ENCODE measurements at places on chromosomes 12 and 14.

DNA sequence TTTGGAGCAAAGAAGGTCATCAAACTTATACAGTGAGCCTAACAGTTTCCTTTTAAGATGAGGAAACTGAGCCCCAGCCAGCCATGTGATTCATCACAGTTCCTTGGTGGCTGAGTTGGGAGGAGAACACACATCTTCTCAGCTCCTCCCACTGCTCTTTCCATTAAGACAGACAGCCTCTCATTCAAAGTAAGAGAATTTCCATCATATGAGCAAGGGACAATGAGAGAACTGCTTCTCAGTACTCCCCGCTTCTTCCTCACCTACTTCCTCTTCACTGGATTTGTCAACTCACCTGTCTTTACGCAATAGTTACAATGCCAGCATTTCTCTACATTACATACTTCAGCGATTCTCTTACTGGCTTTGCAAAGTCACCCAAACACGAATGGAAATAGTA lies 2.2 kb downstream of the IFNG start:
- no peak for DNase-seq

DNA sequence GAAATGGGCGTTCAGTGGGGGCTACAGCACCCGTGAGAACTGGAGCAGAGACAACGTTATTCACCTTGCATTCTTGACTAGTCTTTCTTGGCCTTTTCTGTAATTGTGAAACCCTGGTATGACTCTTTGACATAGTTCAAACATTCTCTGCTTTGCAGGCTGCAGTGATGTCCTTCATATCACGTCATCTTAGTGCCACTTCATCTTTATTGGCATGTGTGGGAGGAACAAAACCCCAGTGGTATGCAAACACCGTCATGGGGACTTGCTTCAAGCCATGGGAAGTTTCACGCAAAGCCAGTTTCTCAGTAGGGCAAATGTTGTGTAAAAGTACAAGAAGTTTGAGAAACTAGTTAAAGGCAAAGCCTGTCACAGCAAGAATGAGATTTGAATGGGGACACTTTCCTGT lies 20.2 kb upstream of the DUSP16 start:
- no peak for DNase-seq

GRCh38 chr12:47939009-47939601 lies 24.3 kb upstream of the TMEM106C start:
- no peak for DNase-seq

GRCh38 chr12:52213564-52214420 lies 19.3 kb upstream of the KRT7 start:
- peak; percentile 12 for DNase-seq

GRCh38 chr12:89704457-89704856 lies 4.2 kb downstream of the ATP2B1 start:
- DNase-seq = no peak

DNA sequence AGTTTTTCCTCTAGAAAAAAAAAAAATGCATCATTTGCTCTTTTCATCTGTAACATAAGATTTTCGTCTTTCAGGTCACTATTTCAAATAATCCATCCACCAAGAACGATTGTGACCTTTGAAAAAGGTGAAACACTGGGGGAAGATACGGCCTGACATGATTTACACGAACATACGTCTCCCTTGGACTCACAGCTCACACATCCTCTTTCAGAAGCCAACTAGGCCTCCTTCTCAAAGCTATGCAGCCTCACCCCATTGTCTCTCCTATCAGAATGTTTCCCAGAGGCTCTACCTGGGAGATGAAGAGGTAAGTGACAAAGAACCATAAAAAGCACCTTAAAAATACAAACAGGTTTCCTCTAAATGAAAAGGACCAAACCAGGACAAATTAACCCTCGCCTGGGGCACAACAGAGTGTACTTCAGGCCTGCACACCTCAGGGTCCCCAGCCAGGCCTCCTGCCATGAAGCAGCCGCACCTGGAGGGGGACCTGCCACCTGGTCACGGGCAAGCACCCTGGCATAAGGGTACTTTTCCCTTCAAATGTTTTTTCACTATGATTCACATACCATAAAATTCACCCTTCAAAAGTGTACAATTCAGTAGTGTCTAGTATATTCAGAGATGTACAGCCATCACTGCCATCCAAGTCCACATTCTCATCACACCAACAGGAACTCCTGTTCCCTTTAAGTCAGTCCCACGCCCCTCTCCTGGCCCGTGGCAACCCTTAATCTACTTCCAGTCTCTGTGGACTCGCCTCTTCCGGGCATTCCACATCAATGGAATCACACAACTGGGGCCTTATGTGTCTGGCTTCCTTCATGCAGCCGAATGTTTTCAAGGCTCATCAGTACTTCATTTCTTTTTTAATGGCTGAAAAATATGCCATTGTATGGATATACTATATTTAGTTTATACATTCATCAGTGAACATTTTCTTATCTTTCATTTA lies 5.4 kb downstream of the SLC15A4 start:
- no peak for DNase-seq

DNA sequence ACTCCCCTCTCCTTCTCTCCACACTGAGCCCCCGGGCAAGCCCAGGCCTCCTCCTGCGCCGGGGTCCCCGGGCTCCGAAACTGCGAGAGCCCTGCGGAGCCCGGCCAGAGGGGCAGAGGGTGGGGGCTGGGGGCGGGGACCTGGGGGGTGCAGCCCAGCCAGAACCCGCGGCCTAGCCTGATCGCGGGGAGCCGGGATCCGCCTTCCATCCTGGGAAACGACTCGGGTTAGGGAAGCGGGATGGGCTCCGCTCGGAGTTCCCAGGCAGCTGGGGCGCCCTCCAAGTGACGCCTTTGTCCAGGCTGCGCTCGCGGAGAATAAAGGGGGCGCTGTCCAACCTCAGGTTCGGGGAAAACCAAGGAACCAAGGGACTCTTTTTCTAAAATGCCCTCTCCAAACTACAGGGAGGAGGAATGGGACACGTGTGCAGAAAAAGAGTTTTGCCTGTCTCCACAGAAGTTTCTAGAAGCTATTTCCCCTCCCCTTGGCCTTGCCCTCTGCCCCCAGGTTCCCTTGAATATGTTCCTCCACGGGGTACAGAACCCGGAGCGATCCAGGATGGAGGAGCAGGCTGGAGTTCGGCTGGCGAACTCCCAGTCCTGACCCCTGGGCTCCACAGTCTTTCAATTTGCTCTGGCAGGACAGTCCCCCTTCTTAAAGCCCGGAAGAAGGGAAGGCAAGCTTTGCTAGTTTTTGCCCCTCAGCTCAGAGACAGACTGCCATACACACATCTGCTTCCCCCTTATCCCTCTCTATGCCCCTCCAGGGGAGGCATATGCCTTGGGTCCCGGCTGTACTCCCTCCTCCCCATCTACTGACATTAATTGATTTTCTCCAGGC lies 13.9 kb downstream of the NKX2-1 start:
- no peak for DNase-seq

DNA sequence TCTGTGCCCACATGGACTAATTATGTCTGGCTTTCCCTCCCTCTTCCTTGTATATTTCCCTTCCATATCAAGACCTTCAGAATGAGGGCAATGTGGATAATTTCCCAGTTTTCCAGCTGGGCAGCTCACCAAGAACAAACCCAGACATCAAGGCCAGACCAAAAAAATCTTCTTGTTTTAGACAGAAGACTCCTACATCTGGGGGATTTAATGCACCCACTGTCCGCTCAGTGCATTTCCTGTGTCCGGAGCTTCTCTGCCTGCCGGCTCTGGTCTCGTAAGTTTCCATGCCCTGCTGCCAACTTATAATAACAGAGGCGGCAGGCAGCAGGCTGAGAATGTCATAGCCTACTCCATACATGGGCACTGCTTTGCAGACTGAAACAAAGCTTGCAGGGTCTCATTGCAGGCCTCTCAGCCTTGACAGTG lies 207.2 kb upstream of the BCL2L14 start:
- no peak for DNase-seq

- no peak for DNase-seq
These were observed 88.8 kb downstream of the TMX1 start for GRCh38 chr14:51328772-51329353.

- DNase-seq = no peak
These were observed 154.2 kb downstream of the PCNX1 start for GRCh38 chr14:71061458-71061857.

DNA sequence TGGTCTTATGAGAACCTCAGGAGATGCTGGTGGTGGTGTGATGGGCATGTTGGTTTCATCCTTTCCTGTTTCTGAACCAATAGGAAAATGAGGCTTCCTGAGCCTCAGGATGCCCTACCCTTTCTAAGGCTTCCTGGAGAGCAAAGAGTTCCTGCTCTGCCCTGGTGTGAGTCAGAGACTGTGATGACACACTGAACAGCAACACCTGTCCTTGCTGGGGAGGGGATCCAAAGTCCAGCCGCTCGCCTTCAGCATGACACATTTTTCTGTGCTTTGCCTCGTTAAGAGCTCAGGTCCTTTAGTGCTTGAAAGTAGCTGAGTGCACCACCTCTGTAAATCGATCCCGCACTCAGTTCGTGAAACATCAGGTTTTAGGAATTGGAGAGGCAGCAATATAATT lies 116.0 kb downstream of the CACNA1C start:
- DNase-seq = no peak

- DNase-seq = no peak
These were observed 896 bp upstream of the CDKN1B start for GRCh38 chr12:12716151-12716792.

GRCh38 chr12:114063435-114063834 lies 97.3 kb upstream of the RBM19 start:
- DNase-seq = no peak

- no peak for DNase-seq
These were observed 192.0 kb downstream of the TTC7B start for GRCh38 chr14:90624227-90624626.

DNA sequence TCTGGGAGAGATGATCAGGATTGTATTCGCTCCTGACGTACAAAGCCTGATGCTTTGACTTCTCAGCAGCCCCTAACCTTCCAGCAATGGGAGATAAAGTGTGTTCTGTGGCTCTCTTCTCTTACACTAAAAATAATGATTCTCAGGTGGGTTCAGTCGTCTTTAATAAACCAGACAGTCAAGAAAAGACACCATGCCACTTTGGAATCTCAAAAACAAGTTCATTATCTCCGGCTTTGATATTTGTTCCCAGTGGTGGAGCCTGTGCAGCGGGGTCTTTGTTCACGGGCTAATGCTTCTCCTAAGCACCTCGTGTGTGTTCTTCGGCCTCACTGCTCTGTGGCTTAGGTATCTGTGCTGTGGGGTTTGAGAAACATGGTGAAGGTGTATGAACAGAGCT lies 1.6 kb downstream of the ACVR1B start:
- DNase-seq = no peak

- DNase-seq = no peak
These were observed 10.9 kb upstream of the TAC3 start for GRCh38 chr12:57027011-57027804.

- DNase-seq = no peak
These were observed 72.3 kb upstream of the DHRS4 start for GRCh38 chr14:23881282-23881681.

- DNase-seq = no peak
These were observed 6.9 kb upstream of the HOXC11 start for GRCh38 chr12:53966085-53966384.

DNA sequence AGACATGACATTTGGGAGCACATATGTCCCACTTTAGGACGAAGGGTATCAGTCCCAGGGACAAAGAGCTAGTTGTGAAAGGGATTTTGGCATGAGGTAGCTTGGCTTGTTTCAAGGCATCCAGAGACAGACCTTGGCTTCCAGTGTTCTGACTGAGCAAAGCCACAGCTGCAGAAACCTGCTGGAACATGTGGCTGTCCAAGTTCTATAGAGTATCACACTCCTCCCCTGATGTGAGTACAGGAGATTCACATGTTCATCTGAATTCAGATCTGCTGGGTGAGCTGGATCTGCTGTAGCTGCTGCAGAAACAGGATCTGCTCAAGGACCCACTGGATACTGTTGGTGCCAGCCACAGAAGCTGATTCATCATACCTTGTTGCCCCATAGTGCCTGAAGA lies 10.1 kb upstream of the C14orf39 start:
- DNase-seq = no peak
